Activated naive CD8-positive, alpha-beta T cell treated with anti-CD3 and anti-CD28 coated beads for 36 hours (primary cell): ENCODE measurements at places on chromosomes 11 and 22.

- H3K27ac ChIP-seq: peak overlapping the region; percentile 94
- H3K4me1 ChIP-seq: peaks cover 49% of the 10 kb centered on the region
- no peak for DNase-seq
- peaks cover 7% of the 10 kb centered on the region for H3K36me3 ChIP-seq
- no peaks in the 10 kb centered on the region for H3K27me3 ChIP-seq
- peak overlapping the region; percentile 87 for H3K4me3 ChIP-seq
Observed at GRCh38 chr22:31750365-31751284, 693 bp upstream of the PRR14L start.

- no peak for DNase-seq
- H3K36me3 ChIP-seq: no peaks in the 10 kb centered on the region
- no peaks in the 10 kb centered on the region for H3K4me1 ChIP-seq
- no peaks in the 10 kb centered on the region for H3K27me3 ChIP-seq
- H3K4me3 ChIP-seq: no peak overlapping the region
- no peak overlapping the region for H3K27ac ChIP-seq
Observed at GRCh38 chr11:101341578-101341977, 212.0 kb upstream of the PGR start.

DNA sequence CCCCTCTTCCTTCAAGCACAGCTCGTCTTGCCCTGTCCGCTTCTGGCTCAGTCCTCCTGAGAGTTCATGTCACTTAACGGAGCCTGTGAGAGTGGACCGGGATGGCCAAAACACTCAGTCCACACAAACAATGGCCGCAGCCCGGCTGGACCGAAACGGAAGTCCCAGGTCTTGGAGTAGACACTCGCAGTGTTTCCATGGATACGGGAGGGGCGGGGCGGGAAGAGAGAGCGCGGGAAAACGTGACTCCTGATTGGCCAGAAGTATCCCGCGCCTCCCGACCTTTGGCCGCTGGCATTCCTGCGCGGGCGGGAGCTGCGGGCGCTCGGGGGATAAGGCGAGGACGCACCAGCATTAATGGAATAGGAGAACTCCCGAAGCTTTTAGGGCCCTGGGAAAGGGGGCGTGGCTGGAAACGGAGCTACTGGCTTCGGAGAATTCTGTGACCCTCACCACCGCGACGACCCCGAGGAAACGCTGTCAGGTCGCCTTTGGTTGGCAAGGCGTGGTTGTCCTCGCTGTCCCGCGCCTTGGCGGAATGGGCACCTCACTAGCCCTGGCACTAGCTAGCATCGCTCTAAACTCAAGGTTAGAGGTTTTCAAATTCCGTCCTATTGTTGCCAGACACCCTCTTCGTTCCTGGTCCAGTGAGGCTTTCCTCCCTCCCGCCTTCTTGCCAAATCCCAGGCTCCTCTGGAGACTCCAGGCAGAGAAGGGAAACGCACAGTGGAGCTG is at the start of the genes NLRP14 and ZNF214:
NLRP14 (plus strand) TSS at position 297 of the 735 bp plus-strand sequence. CDS start 18,108 bp downstream, outside the sequence.
ZNF214 (minus strand) TSS at position 164 of the 735 bp plus-strand sequence. CDS start 17,511 bp downstream, outside the sequence.
- H3K4me1 ChIP-seq: peaks cover 6% of the 10 kb centered on the region
- H3K27ac ChIP-seq: no peak within 1 kb of the TSS
- peak within 1 kb of the TSS; percentile 57 for H3K4me3 ChIP-seq
- no peak for DNase-seq

DNA sequence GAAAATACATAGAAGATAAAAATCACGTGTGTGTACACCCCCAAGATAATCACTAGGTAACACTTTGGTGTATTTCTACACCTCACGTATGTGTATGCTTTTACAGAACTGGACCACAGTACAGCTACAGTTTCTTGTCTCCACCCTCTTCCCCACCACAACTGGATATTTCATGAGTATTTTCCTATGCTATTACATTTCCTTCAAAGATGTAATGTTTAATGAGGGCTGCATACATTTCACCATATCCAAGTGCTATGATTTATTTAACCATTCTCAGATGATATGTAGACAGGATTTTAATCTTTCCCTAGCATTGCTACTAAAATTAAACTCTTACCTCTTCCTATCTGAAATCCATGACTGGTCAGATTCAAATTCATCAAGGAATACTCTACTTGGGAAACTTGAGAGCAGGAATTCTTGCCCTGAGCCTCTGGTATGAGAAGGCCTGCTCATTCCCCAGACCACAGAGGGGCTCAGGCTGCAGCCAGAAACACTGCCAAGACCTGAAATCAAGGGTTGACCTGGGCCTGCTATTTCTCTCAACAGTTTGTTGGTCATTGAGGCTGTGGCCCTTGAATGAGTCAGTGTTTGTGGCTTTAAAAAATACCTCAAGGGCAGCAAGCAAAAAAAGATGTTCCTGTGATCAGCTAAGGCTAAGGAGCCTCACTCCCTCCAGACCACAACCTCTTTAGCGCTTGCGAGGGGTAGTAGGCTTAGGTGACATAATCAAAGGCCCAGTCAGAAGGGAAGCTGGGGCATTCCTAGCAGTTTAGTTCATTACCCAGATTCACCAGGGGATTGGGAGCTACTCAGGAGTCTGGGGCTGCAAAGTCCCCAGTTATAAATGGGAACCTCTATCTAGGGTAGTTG is 55.5 kb downstream of the ABTB2 start:
- peaks cover 6% of the 10 kb centered on the region for H3K4me1 ChIP-seq
- no peak overlapping the region for H3K4me3 ChIP-seq
- no peak for DNase-seq
